ENCODE measurements at places on chromosomes 3 and 15. TPM values are rescaled to one million over a fixed set of nuclear protein-coding genes. Genes with fewer than 3 reads are reported as not detected.

Gene EXD1
- total RNA-seq, result not detected

DNA sequence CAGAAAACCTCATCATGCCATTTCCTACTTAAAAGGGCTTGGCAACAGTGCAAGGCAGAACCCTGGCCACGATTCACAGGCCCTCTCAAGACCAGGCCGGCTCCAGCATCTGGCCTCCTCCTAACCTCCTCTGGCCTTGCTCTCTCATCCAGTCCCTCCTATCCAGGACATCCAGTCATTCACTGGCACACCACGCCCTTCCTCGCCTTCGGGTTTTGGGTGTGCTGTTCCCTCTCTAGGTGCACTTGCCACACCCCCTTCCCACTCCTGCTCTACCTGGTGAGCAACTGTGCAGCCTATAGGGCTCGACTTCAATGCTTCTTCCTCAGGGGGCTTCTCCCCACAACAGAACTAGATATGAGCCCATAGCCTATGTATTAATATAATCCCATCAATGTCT lies 317.1 kb downstream of the ARRDC4 start:
- H3K36me3 ChIP-seq, result no peaks in the 10 kb centered on the region
- no peaks in the 10 kb centered on the region for H3K27me3 ChIP-seq
- no peak for DNase-seq
- H3K4me1 ChIP-seq, result no peaks in the 10 kb centered on the region

Gene TPRG1
- total RNA-seq, result 9.7 TPM

DNA sequence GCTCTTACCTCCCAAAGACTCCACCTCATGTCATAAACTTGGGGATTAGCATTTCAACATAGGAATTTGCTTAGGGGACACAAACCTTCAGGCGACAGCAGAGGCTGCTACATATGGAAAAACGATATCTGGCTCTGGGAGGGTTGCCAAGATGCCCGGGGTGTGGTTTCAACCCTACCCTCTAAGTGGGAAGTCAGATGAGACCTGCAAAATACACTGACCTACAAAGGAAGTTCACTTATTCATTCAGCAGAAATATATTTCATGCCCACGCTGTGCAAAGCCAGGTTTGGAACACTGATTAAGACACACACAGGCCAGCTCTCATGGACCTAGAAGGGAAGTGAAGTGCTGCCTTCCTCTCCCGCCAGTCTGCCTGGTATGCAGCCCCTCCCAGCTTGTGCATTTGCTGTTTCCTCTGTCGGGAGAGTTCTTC lies 239.3 kb downstream of the FEZF2 start:
- no peaks in the 10 kb centered on the region for H3K27me3 ChIP-seq
- no peaks in the 10 kb centered on the region for H3K4me1 ChIP-seq
- DNase-seq, result no peak
- no peak overlapping the region for H3K27ac ChIP-seq
- no peaks in the 10 kb centered on the region for H3K36me3 ChIP-seq
- H3K4me3 ChIP-seq, result no peak overlapping the region

GRCh38 chr15:34258151-34258550 lies 33.3 kb downstream of the EMC4 start:
- H3K36me3 ChIP-seq, result peaks cover 26% of the 10 kb centered on the region
- H3K27me3 ChIP-seq, result no peaks in the 10 kb centered on the region
- no peak overlapping the region for H3K4me3 ChIP-seq
- H3K4me1 ChIP-seq, result peaks cover 5% of the 10 kb centered on the region

DNA sequence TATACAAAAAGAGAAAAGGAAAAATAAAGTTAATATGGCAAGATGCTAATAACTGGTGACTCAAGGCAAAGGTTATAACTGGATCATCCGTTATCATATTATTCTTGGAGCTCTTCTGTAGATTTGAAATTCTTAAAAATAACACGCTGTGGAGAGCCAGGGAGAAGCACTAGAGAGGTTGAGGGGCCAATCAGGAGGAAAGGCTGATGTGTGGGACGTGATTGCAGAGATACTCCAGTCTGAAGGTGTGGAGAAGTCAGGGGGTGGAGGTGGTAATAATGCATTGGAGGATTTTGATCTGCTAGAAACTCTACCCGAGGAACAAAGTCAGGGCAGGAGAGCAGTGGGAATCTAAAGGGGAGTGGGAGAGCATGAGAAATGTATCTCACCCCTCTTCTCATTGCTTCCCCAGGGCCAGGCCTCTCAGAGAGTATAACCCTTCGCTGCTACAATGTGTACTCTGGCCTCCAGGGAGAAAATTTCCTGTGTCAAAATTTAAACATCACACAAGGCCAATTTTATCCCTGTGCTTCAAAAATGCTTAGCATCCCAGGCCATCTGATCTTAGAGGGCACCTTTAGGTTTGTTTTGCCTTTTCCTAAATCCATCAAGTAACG lies 211.5 kb upstream of the SEMA6D start:
- no peak overlapping the region for H3K4me3 ChIP-seq
- no peaks in the 10 kb centered on the region for H3K4me1 ChIP-seq
- H3K36me3 ChIP-seq, result no peaks in the 10 kb centered on the region
- no peaks in the 10 kb centered on the region for H3K27me3 ChIP-seq
- no peak for DNase-seq

- H3K4me1 ChIP-seq, result no peaks in the 10 kb centered on the region
- H3K27me3 ChIP-seq, result no peaks in the 10 kb centered on the region
- H3K4me3 ChIP-seq, result no peak overlapping the region
- DNase-seq, result no peak
- H3K36me3 ChIP-seq, result no peaks in the 10 kb centered on the region
Measured at GRCh38 chr3:377158-377561, 180.6 kb downstream of the CHL1 start.

DNA sequence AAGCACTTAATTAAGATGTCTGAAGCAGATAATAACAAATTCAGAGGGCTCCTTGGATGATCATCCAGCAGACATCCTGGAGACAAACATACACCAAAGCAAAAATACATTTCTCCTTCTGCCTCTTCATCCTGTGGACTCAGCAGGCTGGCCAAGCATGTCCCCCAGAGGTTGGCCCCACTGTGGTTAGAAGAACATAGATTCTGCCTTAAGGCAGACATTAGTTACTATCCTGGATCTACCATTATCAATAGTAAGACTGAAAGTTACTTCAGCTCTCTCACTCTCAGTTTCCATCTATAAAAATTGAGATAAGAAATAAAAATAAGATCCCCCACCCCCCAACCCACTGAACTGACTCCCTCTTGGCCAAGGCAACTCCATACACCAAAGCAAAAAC lies 28.6 kb upstream of the TGFBR2 start:
- no peaks in the 10 kb centered on the region for H3K27me3 ChIP-seq
- H3K4me1 ChIP-seq, result peaks cover 2% of the 10 kb centered on the region
- H3K4me3 ChIP-seq, result no peak overlapping the region
- H3K36me3 ChIP-seq, result no peaks in the 10 kb centered on the region
- DNase-seq, result no peak
- H3K27ac ChIP-seq, result no peak overlapping the region

DNA sequence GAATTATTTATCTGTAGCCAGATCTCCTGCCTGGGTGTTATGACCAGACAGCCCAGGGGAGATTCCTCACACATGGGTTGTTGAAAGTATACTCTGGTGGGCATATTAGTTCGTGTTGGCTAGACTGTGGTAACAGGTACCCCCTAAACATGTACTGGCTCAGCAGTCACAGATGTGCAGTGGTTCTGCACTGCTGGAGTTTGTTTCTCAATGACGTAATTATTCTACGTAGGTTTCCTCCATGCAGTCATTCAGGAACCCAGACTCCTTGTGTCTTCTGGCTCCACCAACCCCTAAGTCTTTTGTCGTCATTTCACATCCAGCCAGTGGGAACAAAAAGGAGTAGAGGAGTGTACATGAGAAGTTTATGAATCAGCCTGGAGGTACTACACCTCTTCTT lies 16.2 kb downstream of the LSM3 start:
- no peaks in the 10 kb centered on the region for H3K27me3 ChIP-seq
- no peak overlapping the region for H3K27ac ChIP-seq
- H3K36me3 ChIP-seq, result peaks cover 54% of the 10 kb centered on the region
- no peak overlapping the region for H3K4me3 ChIP-seq
- no peak for DNase-seq

DNA sequence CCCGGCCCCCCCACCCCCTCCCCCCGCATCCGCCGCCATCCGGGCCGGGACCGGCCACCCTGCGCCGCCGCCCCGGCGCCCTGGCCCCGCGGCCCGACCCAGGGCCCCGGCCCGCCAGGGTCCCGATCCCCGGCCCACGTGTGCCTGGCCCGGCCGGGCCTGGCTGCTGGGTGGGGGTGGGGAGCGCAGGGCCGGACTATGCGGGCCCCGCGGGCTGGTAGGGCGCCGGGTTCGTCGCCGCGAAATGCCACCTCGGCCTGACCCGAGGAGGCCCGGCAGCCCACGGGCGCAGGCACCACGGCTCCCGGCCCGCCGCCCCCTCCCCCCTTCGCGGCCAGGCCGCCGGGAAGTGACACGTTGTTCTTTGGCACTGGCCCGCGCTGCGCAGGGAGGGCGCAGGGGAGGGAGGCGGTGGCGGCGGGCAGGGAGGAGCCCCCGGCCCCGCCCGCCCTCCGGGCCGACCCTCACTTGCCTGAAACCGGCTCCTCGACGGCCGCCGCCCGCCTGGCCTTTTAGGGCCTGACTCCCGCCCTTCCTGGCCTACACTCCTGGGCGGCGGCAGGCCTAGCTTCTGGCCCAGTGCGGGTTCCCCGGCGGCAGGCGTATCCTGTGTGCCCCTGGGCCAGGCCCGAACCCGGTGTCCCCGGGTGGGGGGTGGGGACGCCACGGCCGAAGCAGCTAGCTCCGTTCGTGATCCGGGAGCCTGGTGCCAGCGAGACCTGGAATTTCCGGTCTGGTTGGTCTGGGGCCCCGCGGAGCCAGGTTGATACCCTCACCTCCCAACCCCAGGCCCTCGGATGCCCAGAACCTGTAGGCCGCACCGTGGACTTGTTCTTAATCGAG lies 515 bp downstream of the EIF4G1 start:
- H3K4me1 ChIP-seq, result peaks cover 42% of the 10 kb centered on the region
- DNase-seq, result peak; percentile 65
- no peaks in the 10 kb centered on the region for H3K27me3 ChIP-seq
- peak overlapping the region; percentile 90 for H3K27ac ChIP-seq
- H3K4me3 ChIP-seq, result peak overlapping the region; percentile 90

- no peak overlapping the region for H3K27ac ChIP-seq
- peaks cover 4% of the 10 kb centered on the region for H3K27me3 ChIP-seq
- DNase-seq, result no peak
- H3K4me3 ChIP-seq, result no peak overlapping the region
- H3K36me3 ChIP-seq, result no peaks in the 10 kb centered on the region
- no peaks in the 10 kb centered on the region for H3K4me1 ChIP-seq
Measured at GRCh38 chr3:107251819-107252218, 125.4 kb upstream of the CCDC54 start.

- H3K27ac ChIP-seq, result no peak overlapping the region
- H3K27me3 ChIP-seq, result no peaks in the 10 kb centered on the region
- H3K36me3 ChIP-seq, result no peaks in the 10 kb centered on the region
- H3K4me3 ChIP-seq, result no peak overlapping the region
Measured at GRCh38 chr3:54185740-54186139, 63.4 kb downstream of the CACNA2D3 start.

DNA sequence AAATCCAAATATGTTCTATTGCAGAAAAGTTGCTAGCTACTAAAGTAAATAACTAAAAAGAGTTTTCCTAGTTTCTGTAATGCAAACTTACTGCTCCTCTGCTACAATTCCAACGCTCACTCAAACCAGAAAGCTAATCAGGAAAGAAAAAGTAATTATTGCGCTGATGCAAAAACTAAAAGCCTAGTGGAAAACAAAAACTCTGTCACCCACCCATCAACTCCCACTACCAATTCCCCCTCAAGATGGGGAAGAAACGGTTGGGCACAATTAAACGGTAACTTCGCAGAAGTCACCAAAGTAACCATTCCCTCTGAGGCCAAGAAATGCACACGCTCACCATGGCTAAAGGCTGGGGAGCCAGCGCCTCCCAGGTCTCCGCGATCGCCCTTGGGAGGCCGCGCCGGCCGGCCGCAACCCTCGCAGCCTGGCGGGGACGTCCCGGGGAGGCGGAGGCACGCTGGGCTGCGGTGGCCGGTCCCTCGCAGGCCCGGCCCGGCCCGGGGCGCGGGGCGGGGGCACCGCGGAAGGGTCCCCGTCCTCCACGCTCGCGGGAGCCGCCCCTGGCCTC lies 684 bp downstream of the SLTM start:
- H3K36me3 ChIP-seq, result peaks cover 18% of the 10 kb centered on the region
- peaks cover 29% of the 10 kb centered on the region for H3K4me1 ChIP-seq
- H3K27ac ChIP-seq, result peak overlapping the region; percentile 98
- H3K4me3 ChIP-seq, result peak overlapping the region; percentile 96
- DNase-seq, result no peak
- H3K27me3 ChIP-seq, result no peaks in the 10 kb centered on the region

DNA sequence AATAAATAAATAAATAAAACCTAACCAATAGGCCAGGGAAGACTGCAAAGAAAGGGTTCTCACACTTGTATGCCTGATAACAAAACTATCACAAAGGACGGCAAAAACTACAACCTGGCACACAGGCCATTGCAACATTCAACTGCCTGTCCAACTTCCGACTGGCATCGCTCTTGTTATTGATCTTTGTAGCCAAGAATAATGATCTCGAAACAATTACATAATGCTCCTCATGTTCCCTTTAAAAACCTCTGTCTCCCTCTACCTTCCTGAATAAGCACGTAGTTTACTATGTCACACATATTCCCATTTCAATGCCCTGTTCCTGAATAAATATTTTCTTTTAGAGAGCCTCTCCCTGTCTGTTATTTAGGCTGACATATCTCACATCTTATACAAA lies 74.3 kb downstream of the B3GNT5 start:
- H3K4me3 ChIP-seq, result no peak overlapping the region
- no peak overlapping the region for H3K27ac ChIP-seq
- no peaks in the 10 kb centered on the region for H3K27me3 ChIP-seq
- DNase-seq, result no peak

- peaks cover 38% of the 10 kb centered on the region for H3K4me1 ChIP-seq
- H3K27ac ChIP-seq, result no peak overlapping the region
- H3K4me3 ChIP-seq, result no peak overlapping the region
- DNase-seq, result peak; percentile 15
- H3K27me3 ChIP-seq, result no peaks in the 10 kb centered on the region
- H3K36me3 ChIP-seq, result no peaks in the 10 kb centered on the region
Measured at GRCh38 chr3:51717947-51718346, 11.1 kb downstream of the GRM2 start.

All from activated CD4-positive, alpha-beta memory T cell treated with anti-CD3 and anti-CD28 coated beads, Interleukin-2, amount 10 ng/mL, durations not matched to agents 7 days and 5 days (primary cell).